Cerebellar nuclear complex (tissue), 1 donor: ENCODE measurements at places on chromosomes 2 and 18.

DNA sequence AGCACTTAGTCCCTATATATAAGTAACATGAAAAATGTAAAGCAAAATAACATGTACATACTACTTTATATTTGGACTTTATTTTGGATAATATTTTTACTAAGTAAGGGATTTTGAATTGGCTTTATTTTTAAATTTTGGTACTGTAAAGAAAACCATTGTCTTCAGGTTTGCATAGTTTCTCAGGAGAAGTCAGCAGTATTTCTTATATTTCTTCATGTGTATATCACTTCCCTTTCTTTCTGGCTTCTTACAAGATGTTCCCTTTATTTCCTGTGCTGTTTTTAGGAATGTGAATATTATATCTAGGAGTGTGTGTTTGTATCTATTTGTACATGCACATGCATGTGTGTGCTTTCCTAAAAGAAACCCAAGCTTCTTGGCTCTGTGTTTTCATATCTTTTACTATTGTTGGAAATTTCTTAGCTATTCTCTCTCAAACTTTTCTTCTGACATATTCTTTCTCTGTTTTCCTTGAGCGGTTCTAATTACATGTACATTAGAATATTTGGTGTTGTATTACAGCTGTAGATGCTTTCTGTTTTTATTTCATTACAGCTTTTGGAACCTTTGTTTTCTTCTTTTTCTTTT, 1549.7 kb upstream of the ACVR2A start:
- DNase-seq, result no peak

DNA sequence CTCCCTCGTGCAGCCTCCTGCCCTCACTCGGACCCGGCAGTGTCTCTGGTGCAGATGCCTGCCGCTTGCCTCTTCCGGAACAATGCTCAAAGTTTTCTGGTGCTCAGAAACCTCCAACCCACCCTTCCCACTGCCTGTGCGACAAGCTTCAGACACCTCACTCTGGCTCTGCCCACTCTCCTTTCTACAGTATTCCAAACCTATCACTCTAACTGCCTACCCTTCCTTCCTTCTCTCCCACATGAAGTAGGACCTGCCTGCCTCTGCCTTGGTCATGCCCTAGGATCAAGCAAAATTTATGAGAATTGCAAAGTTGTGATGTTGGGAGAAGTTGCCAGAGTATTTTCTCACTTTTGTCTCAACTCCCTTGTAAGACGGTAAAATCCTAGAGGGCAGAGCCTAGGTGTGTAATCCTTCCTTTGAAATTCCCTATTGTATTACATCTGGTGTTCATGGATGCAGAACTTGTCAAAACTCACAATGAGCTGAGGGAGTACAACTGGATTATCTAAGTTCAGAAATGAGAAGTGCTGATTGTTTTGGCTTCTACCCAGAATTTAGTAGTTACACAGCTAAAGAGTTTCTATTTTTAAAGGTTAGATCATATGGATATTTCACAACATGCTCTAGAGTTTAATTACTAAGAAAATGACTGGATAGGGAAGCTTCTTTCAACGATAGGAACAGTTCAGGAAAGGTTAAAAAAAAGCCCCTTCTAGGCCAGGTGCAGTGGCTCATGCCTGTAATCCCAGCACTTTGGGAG, 7.2 kb downstream of the NPC1 start:
- no peak for DNase-seq

GRCh38 chr2:11177871-11178690, 22.8 kb downstream of the SLC66A3 start:
- no peak for DNase-seq

DNA sequence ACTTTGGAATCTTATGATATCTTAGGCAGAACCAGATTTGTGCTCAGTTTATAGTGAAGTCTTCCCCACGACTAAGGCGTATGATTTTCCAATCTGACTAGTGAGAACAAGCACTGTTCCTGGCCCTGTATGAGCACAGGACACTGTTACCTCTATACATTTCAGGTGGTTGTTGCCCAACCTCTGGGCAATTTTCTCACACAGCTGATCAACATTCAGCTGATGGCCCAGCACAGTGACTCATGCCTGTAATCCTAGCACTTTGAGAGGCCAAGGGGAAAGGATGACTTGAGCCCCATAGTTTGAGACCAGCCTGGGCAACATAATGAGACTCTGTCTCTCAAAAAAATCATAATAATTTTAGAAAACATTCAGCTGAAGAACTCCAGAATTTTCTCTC, 119.5 kb downstream of the ASXL3 start:
- DNase-seq, result no peak

DNA sequence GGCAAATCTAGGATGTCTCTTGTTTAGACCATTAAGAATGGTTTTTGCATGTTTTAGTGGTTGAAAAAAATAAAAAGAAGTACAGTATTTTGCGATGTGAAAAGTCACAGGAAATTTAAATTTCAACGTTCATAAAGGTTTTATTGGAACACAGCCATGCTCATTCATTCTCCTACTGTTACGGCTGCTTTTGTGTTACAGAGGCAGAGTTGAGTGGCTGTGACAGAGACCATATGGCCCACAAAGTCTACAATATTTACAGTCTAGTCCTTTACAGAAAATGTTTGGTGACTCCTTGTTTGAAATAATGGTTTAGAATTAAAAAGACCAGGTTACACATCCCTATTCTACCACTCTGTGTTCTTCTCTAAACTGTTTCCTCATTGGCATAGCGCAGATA, 48.1 kb downstream of the MYOM1 start:
- no peak for DNase-seq

- DNase-seq, result no peak
Observed at GRCh38 chr2:142131010-142131669, at the start of gene LRP1B. Gene LRP1B, minus strand, starts transcription at chr2:142131016. Its CDS starts 287 bp downstream, at chr2:142130729.

DNA sequence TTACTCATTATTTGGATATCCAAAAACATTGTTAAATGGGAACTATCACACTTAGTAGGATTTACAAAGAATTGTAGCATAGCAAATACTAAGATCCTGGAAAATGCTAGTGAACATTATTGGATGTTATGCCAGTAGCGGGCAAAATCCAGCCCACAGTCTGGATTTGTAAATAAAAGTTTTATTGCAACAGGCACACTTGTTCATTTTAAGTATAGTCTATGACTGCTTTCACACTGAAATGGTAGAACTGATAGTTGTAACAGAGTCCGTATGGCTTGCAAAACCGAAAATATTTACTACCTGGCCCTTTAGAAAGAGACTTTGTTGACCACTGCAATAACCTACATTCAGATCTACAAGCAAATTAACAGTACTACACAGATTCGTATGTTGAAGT, 53.6 kb downstream of the ACVR1 start:
- no peak for DNase-seq

- DNase-seq, result no peak
Observed at GRCh38 chr2:37283207-37283606, 41.4 kb downstream of the PRKD3 start.

DNA sequence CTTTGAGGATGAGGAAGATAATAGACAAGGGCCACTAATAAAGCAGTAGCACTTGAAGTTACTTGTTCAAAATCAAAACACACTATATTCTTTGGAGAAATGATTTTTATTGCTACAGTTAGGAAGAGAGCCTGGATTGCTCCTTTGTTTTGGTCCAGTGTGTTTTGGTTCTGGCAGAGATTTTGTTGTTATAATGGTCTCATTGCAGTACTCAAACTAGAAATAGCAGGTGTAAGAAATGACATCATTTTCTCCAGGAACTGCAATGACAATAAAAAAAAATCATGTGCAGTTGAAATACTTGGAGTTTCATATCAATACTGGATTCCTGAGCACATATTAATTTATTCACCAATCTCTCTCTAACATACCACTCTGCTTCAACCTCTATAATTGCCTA, 490.3 kb downstream of the CCDC85A start:
- no peak for DNase-seq

- DNase-seq, result no peak
Observed at GRCh38 chr2:144596073-144596871, 76.4 kb upstream of the ZEB2 start.

DNA sequence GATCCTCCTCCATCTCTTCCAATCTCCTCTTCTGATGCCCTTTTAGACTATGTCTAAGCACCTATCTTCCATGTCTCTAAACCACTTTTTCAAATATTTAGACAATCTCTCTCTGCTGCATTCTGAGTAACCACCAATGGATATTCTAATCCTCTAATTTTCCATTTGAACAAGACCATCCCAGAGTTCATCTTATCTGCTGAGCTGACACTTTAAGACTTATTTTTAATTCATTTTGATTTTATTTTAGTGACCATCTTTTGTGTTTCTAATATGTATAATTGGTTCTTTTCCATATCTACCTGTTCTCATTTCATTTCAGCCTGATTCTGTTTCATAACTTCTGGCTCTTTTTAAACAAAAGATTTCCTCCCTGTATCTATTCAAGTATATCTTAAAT, 369.9 kb downstream of the CLIP4 start:
- no peak for DNase-seq

- DNase-seq, result no peak
Observed at GRCh38 chr2:86003104-86003503, 102.6 kb downstream of the POLR1A start.

DNA sequence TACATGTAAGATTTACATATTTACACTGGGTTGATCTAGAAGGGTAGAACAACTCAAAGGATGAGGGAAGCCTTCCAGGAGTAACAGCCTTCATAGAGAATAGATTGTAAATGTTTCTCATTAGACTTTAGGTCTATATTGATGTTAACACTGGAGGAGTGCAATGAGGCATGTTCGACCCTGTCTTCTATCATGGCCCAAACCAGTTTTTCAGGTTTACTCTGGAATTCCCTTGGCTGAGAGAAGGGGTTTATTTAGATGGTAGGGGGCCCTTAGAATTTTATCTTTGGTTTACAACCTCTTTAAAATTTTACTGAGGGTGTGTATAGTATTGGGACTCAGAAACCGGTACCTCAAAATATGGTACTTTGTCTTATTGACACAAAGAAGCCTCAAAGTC, 634.9 kb upstream of the PIK3C3 start:
- no peak for DNase-seq

- no peak for DNase-seq
Observed at GRCh38 chr2:64704996-64705395, 51.3 kb upstream of the SERTAD2 start.

- DNase-seq, result no peak
Observed at GRCh38 chr2:106960683-106961161, 74.8 kb upstream of the ST6GAL2 start.

DNA sequence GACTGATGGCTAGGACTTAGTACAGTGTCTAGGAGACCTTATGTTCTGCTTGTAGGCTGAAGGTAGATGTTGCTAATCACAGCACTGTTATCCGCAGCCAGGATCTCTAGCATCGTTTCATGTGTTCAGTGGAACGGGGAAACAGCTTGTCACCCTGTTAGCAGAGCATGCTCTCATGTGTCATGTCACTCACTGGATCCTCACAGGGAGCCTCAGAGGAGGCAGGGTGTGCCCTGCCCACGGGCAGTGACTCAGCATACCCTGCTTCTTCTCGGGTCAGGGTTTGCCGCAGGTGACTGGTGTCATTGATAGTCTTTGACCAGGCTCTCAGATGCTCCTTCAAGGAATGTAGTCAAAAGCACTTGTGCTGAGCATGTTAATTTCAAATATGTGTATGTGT, 44.4 kb downstream of the RPIA start:
- DNase-seq, result no peak

DNA sequence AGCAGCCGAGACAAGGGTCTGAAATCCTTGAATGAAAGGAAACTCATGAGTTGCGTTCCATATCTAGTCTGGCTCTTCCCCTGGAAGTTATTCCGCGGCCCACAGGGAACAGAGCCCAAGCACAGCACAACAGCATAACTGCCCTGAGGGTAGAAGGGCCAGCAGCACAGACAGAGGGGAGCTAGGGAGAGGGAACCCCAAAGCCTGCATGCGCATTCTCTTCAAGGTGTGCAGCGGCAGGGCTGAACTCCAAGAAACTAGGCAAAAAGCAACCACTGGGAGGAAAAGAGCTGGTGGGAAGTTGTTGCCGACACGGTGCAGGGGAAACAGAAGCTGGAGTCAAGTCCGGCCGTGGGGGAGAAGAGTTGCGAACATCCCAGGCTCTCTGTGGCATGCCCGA, 11.8 kb downstream of the GPR148 start:
- no peak for DNase-seq

GRCh38 chr2:68766376-68766845, 31.8 kb downstream of the ARHGAP25 start:
- no peak for DNase-seq

GRCh38 chr2:8658064-8658862, 23.6 kb upstream of the ID2 start:
- DNase-seq, result no peak

GRCh38 chr2:176138526-176138922, 9.0 kb downstream of the HOXD8 start:
- no peak for DNase-seq

GRCh38 chr2:118122594-118123281, 34.5 kb downstream of the INSIG2 start:
- DNase-seq, result no peak

DNA sequence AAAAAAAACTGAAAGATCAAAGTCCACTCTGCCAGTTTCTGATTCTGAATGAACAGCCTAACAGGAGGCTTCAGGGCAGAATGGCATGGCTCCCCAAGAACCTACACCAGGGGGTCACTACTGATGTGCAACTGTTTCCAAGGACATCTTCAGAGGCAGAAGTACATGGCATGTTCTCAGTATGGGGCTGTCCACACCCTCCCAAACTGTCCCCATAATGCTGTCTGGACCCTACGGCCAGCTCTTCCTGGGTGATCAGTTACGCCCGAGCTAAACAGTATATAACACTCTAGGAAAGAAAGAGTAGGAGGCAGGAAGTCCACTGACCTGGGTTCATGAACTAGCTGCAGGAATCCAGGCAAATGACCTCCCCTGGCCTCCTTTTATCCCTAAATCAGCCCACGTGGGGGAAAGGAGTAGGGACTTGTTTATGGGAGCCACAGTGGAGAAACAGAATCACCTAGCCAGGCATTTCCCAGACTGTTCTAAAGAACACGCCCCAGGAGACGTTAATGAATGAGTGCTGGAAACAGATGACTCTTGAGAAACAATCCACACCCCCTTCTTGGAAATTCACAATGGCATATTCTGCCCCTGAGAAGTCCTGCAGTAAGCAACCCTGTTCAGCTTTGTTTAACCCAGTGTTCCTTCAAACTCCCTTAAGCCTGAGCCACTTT, 2.5 kb downstream of the TMBIM1 start:
- no peak for DNase-seq

DNA sequence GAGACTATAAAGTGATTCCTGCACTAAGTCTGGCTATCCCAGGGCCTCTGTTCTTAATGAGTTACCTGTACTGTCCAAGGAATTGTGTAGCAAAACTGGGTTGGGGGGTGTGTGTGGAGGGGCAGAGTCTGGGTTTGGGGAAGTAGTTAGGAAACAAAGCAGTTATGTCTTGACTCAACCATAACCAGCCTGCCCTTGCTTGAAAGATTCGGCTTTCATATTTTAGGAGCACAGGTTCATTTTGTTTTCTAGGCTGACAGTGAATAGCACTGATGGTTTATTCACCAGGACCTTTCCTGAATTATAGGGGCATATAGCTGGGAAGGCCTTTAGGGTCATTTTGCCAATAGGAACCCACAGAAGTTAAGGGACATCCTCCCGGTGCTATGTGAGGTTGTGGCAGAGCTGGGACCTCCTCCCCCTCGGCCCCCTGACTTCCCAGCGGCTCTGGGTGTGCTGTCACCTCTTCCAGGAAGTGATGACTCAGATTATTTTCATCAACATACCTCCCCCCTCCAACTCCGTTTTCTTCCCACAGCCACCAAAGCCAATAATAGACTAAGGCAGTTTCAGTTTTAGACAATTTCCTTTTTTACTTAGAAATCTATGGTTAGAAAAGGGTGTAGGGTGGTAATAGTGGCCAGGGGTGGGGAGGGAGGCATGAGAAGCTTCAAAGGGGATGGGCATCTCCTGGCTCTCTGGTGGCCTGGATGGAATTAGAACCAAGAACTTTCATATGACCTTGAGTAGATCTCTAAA, 44.8 kb downstream of the SETBP1 start:
- no peak for DNase-seq
